Suppressor macrophage treated with lipopolysaccharide for 4 hours (primary cell): ENCODE measurements at places on chromosomes 1 and 21.

DNA sequence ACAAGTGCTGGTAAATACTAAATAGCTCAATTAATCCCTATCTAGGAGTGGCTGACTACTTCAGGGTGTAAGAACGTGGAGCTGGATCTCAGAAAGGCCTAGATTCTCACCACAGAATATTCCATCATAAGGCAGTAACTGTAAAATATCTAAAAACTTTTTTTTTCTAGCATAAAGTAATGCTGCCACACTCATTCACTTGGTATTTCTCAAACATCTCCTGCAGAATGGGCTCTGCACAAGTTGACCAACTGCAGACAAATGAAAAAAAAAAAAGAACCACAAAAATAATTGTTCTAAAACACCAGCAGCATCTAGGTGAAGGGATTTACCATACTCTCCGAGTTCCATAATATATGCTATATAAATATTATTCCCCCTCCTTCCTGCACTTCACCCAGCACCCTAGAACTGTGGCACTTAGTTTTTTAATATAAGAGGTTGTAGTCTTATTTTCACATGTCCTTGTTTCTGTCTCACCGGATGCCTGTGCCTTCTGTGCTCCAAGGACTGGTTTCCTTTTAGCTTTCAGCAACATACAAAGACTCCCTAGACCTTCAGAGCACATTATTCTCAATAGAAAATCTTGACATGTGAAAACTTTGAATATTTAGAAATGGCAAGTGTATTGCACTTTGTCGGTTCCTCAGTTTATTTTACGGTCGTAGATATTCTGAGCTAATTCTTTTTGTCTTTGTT is 8.9 kb downstream of the VSIG8 start:
- no peak for DNase-seq

- DNase-seq: peak; percentile 63
Observed at GRCh38 chr1:226697151-226697928, 41.7 kb downstream of the ITPKB start.

DNA sequence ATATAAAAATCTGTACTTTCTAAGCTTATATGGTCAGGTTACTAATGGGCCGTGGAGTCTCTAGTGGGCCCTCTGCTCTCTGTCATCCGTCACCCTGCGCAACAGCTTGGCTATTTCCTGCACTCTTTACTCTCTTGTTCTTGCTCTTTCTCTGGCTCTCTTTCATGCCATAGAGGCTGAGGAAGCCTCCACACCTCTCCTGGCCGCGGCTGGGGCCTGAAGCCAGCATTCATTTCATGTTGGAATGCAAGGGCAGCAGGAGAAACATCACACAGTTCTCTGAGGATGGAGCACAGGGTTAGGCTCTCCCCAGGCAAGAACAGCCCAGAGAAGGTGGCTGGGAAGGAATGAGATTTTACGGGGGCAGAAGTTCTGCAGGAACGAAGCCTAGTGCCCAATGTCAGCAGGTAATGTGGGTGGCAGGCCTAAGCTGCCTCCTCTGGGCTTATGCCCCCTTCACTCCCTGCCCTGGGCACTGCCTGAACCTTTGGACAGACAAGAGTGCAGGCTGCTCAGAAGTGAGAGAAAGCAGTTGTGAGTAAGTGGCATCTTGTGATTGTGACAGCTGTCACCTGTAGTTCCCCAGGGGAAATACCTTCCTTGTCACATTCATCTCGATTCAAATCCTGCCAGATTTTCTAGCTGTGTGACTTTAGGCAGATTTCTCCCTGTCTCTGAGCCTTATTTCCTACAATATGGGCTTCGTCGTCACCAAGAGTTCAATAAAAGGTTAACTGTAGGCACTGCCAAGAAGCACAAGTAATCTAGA is 3.6 kb upstream of the FHAD1 start:
- DNase-seq: no peak

DNA sequence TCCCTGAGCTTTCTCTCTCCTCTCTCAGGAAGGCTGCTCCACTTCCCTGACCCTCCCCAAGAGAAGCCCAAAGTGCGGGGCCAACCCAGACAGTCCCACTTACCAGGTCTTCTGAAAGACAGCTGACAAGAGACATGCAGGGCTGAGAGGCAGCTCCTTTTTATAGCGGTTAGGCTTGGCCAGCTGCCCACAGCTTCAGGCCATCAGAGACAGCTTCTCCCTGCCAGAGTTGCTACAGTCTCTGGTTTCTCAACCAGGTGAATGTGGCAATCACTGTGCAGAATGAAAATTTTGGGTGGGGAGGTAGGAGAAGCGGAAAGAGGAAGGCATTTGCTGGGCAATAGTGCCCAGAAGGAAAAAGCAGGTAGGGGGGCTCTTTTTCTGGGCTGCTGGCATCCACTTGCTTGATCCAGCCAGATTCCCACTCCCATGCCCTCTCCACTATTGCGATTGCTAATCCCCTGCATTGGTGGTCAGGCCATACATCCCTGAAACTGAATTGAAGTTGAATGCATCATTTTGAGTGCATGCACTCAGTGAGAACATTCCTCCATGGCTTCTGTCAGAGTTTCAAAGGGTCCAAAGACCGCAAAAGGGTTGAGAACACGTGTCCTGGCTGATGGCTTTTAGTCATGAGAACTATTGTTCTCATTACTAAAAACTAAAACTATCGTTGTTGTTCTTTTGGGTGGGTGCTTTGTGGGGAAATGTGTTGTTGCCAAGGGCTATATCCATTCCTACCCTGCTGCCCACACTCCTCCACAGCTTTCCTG is at the start of gene S100A8:
TSS of gene S100A8 (minus strand) at position 136 of the 773 bp plus-strand sequence. CDS start 538 bp downstream, outside the sequence.
- DNase-seq: peak; percentile 66

- DNase-seq: peak; percentile 63
Observed at GRCh38 chr1:226939438-226940028, 561 bp upstream of the COQ8A start.

DNA sequence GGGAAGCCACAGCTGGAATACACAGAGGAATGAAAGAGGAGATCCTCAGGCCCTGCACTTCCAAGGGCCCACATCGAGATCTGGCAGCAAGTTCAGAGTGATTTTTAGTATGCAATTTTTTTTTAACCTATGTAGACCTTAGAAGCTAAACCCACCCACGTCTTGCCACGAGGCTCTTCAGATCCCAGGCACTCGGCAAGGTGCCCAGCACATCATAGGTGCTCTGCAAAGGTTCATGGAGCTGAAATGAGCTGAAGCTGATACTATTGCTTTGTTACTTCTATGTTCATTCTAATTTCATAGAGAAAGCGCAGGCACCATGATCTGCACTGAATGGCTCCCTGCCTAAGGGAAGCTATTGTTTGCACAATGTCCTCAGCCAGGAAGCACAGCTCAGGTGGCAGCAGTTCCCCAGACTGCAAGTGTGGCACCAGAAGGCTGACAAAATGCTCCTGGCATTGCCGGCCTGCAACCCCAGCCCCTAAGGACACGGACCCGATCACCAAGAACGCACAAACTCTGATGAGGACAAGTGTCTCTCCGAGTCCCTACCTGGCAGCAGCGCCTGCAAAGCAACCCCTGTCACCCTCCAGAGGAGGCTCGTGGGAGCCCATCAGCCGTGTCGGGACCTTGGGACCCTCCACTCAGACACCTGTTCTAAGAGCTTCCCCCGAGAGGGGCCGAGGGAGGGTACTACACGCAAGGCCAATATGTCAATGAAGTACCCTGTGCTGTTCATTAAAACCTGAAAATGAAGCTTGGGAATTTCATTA is 264.2 kb downstream of the NPHP4 start:
- DNase-seq: no peak

DNA sequence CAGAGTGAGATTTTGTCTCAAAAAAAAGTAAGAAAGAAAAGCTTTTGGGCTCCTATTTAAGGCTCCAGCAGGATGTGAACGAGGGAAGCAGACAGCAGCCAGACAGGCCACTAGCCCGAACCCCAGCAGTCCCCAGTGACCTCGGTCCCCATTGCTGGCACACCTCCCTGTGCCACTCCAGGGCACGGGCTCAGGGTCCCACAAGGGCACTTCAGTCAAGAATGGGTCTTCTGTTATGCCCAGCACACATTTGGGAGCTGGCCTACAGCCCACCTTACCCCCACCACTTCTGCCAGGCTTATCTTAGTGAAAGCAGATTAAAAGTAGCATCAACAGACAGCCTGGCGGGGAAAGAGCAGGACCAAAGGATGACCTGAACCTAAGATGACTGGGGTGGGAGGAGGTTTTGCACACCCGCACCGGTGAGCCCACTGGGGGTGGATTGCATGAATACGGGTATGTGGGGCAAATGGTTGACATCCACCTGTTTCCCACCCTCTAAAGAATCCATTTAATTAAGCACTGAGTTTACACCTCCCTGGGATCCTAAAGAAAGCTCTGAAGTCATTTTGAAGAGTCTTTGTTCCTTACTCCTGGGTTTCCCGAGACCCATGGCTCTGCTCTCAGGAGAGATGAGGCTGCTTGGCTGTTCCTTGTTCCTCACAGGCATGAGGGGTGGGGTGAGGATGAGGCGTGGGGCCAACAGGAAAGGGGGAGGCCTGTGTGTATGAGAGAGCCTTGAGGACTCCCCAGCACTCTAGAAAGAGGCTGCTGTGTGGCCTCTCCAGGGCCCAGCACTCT is 4.7 kb downstream of the CHI3L1 start:
- no peak for DNase-seq

DNA sequence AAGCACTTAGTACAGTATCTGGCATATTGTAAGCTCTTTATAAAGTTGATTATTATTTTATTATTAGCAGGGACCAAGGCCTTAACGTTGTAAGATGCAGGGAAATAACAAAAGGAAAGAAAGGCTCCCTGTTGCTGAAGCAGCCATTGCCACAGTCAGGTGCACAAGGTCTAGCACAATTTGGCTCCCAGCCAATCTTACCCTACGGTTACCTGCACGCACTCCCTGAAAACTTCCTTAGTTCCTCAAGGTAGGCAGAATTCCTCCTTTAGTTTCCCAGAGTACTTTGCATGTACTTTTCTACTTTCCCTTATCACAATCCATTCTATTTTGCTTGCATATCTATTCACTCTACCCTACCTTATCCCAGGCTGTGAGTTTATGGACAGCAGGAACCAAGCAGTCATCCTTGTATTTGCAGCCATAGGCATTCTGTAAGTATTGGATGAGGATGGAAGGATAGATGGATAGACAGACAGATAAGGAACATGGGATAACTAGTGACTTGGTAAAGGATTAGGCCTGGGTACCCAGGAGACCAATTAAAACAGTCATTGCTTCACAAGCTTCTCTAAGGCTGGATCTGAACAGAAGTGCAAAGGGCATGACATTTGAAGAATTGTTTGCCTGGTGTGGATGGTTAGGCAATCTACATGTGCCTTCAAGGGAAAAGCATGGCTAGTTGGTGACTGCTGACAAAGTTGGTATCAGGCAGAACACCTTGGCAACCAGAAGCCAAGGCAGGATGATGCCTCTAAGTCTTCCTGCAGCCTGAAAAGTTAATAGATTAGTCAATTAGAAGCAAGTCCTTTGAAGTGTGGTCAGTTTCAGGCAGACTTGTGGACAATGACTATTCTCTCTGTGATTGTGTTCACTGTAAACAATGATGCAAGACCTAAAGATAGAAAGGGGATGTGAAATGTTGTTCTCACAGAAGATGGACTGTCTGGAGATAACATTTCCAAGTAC is 20.8 kb upstream of the JAK1 start:
- DNase-seq: peak; percentile 79

GRCh38 chr1:163824006-163824405 is 502.3 kb downstream of the NUF2 start:
- no peak for DNase-seq

DNA sequence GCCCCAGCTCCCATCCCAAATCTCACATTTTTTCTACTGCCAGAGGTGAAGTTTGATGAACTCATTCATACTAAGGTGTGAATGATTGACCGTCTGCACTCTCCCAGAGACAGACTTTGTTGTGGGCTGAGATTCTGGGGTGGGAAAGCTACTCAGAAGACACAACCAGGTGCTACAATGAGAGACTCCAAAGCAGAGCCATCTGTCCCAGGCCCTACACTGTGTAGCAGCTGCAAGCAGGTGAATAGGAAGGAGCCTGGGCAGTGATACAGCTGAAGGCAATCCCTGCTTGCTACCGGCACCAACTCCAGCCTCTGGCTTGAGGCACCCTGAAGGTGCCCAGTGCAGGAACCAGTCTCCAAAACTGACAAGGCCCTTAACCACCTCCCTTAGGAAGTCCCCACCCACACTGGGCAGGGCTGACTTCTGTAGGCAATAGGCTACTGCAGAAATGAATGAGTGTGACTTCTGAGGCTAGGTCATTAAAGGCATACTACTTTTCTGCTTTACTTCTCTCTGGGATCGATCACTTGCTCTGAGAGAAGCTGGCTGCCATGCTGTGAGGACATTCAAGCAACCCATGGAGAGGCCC is 79.7 kb upstream of the RUNX3 start:
- DNase-seq: peak; percentile 74

- DNase-seq: no peak
Observed at GRCh38 chr21:25639551-25640201, 618 bp downstream of the JAM2 start.

GRCh38 chr1:218890451-218890850 is 283.2 kb upstream of the LYPLAL1 start:
- DNase-seq: no peak

- DNase-seq: no peak
Observed at GRCh38 chr1:165248969-165249571, 107.4 kb downstream of the LMX1A start.
